ENCODE measurements at places on chromosomes 7 and 10.

DNA sequence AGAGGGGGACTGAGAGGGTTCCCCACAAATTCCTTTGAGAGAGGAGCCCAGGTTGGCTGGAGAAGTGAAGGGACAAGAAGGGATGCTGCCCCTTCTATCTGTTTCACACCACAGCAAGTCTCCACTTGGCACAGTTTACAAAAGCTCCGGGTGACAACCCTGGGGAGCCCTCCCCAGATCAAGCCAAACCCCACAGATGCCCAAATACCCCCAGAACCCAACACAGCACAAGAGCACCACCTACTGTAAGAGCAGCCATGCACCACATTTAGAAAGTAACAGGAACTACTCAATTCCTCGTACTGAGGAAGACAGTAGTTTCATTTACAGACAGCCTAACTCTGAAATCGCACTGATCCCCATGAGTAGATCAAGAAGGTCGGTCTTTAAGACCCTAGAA is 67.8 kb upstream of the ATP6V0A4 start:
- DNase-seq, result peak; percentile 25

- DNase-seq, result no peak
These were observed 118.9 kb downstream of the LRRC18 start for GRCh38 chr10:48820699-48821098.

GRCh38 chr7:66639773-66640172 is 11.1 kb downstream of the KCTD7 start:
- no peak for DNase-seq

GRCh38 chr7:51021906-51022570 is 239.3 kb upstream of the GRB10 start:
- DNase-seq, result no peak

- DNase-seq, result no peak
These were observed 4.4 kb upstream of the LUC7L2 start for GRCh38 chr7:139355320-139355719.

- no peak for DNase-seq
These were observed 9.6 kb downstream of the ETV1 start for GRCh38 chr7:13979671-13980435.

DNA sequence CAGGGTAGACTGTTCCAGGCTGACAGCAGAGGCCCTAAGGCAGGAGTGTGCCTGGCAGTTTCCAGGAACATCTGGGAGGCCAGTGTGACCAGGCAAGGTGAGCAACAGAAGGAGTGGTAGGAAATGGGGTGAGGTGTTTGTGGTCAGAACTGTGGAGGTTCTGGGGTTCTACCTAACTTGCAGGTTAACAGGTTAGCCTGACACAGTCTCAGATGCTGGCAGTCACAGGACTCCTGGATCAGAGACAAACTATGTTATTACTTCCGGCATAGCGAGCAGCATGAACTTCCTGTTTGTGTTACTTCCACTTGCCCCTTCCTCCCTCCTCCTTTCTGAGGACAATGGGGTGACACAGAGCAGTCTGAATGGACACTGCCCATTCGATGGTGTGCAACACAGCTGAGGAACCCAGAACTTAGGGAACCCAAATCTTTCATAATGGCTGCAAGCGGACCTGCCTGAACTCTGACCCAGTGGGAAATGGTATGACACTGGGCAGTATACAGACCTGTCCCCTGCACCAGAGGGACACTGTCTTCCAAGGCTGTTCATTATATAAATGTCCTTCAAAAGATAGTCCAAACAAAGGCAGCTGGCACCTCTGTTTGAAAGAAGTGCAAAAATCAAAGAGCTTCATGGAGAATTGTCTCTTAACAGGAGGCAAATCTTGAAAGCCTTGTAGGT is 3.9 kb upstream of the SAR1A start:
- peak; percentile 52 for DNase-seq

GRCh38 chr10:34756584-34756983 is 58.5 kb downstream of the PARD3 start:
- no peak for DNase-seq

DNA sequence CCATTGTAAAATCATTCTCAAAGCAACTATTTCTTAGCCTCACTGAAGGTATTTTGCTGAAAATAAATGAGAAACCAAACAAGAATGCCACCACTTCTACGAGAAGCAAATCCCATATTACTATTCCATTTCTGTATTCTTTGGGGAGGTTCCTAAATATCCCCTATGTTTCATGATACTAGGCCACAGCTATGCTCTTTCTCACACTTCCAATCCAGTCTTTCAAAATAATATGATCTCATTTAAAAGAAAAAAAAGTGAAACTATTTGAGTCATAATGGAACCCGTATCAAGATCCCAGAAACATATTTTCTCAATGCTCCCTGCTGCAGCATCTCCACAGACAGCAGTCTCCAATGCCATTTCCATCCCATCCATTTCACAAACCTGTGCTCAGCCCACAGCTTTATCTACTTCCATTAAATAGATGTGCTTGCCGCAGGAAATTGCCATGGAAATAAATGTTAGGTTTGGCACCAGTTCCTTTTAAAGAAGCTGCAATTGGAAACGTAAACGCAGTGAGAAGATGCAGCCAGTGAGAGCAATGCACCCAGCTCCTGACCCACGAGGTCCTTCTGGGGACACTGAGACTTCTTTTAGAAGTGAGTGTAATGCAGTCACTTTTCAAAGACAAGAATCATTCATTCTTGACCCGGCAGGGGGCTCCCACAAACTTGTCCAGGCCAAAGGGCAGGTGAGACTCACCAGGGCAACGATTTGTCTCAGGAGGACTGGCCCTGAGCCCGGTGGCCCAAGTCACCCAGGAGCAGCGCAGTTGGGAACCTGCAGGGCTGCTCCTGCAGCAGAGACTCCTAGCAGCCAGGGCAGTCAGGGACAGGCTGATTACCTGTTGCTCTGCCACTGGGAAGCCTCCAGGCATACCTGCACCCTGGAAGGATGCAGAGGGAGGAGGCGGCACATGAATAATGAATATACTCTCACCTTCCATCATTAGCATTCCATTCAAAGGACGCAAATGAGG is 99.6 kb downstream of the C10orf90 start:
- no peak for DNase-seq

DNA sequence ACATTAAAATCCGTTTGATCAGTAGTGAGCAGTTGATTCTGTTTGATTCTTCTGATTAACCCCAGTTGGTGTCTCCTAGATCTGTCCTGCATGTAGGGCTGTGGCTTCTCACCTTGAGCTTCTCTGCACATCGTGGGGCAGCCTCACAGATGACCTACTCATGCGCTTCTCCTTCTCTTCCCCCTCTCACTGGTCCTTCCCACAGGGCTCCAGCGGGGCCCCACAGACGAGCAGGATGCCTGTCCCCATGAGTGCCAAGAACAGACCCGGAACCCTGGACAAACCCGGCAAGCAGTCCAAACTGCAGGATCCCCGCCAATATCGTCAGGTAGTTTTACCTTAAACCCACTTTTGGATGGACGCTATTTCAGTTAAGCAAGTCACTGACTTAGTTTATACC is 178.9 kb downstream of the ARHGAP21 start:
- no peak for DNase-seq

- no peak for DNase-seq
These were observed 78.4 kb downstream of the PDE1C start for GRCh38 chr7:31991846-31992245.

- no peak for DNase-seq
These were observed 173.4 kb downstream of the FAM107B start for GRCh38 chr10:14601326-14601725.

- DNase-seq, result no peak
These were observed 49.4 kb downstream of the NOD1 start for GRCh38 chr7:30429156-30429530.

- DNase-seq, result no peak
These were observed 472.8 kb upstream of the CELF2 start for GRCh38 chr10:10544890-10545289.

GRCh38 chr10:54796881-54797280 is 4.2 kb downstream of the PCDH15 start:
- no peak for DNase-seq

GRCh38 chr10:95814011-95814727 is 58.2 kb downstream of the ENTPD1 start:
- DNase-seq, result no peak

DNA sequence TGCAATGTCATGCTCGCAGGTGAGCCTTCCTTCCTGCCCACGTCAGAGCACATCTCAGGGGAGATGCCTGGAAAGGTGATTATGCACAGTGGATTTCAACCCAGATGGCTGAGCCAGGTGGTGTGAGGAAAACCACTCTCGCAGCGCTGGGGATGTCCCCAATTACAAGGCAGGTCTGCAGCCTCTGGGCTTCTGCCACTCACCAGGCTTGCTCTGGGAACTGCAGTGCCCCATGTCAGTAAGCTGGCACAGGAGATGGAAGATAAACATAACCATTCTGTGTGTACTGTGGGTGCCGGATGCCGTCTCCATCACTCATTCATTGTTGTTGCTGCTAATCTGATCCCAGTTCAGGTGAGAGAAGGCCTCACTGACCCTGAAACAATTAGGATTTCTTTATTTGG is 222.9 kb upstream of the PITRM1 start:
- DNase-seq, result no peak

DNA sequence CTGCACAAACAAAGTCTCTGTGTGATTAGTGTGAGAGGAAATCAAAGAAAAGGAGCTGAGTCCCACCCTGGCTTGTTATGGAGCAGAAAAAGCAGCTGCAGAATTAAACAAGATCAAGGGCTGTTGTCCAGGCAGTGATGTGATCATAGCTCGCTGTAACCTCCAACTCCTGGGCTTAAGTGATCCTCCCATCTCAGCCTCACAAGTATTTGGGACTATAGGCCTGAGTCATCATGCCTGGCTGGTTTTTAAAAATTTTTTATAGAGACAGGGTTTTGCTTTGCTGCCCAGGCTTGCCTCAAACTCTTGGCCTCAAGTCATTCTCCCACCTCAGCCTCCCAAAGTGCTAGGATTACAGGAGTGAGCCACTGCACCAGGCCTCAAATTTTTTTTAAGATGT is 88.9 kb downstream of the IPMK start:
- no peak for DNase-seq

GRCh38 chr7:151462306-151462779 is 22.4 kb upstream of the CRYGN start:
- no peak for DNase-seq

DNA sequence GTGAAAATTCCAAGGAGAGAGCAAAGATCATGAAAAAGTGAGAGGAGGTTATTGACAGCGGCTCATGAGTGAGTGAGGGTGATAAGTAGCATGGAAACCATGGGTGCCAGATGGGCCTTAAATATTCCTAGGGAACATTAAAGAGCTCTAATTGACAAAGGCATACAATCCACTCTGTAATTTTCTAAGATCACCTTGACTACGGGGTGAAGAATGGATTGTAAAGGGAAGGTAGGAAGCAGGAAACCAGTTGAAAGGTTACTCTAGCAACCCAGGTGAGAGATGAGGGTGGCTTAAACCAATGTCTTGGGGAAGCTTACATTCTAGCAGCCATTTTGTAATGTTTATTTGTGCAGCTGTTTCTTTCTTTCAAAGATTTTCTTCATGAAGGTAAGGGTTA is 75.7 kb downstream of the RSU1 start:
- DNase-seq, result no peak

- no peak for DNase-seq
These were observed 55.0 kb upstream of the VWDE start for GRCh38 chr7:12458520-12459131.

GRCh38 chr10:79178614-79179163 is 109.9 kb downstream of the ZMIZ1 start:
- DNase-seq, result no peak

DNA sequence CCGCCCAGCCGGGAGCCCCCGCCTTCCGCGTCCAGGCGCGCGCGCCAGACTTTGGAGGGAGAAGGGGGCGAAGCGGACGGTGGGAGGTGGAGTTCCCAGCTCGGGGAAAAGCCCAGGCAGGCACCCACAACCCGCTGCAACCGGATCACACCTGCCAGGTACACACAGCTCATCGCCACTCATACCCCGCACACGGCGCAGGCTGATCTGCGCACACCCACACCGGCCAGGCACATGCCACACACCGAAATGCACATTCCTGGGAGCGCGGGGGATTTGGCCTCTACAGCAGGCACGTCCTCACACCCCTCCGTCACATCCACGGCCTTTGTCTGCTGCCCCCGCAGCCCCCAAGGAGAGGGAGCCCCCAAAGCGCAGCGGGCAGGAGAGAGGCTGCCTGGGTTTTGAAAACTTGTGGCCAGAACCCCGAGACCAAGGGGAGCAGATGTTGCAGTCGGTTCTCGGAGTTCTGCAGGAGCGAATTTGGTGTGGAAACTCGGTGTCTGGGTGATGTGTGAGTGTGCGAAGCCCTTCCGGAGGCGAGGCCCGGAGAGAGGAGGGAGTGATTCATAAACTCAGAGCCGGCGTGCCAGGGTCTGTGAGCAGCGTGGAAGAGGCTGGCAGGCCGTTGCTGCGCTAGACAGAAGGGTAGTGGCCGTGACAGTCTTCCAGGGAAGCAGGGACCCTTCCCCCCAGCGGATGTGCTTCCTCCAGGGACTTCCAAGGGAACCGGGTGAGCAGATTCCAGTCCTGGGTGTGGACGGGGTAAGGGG is 734 bp downstream of the CHST3 start:
- no peak for DNase-seq

DNA sequence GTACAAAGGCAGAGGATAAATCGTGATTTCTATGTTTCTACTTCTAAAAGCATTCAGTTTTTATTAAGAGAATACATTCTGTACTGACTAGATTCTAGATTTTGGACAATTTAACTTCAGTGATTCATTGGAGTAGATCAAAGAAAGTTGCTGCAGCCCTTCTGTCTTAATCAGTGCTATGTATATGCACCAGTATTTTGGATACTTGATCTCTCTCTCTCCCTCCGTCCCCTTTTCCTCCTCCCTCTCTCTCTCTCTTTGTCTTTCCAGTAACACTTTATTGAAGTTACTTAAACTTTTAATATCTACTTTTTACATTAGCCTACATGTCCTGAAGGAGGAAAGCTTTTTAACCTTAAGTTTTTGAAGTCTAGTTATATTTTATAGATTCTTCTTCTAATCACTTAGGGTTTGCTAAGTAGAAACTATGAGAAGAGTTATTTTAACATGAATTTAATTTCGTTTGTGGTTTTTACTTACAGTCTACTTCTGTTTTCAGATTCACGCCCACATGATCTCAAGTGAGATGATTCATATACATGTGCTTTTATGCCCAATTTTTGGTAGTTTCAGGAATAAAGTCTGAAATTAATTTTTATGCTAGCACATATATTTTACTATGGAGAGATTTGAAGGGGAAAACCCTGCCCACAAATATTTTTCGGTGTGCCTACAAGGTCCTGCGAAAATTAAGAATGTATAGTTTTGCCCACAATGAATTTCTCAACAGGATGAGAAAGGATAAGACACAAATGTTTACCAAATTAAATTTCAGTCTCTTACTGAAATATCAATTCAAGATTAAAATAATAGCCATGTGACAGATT is 9.1 kb downstream of the MDFIC start:
- no peak for DNase-seq

DNA sequence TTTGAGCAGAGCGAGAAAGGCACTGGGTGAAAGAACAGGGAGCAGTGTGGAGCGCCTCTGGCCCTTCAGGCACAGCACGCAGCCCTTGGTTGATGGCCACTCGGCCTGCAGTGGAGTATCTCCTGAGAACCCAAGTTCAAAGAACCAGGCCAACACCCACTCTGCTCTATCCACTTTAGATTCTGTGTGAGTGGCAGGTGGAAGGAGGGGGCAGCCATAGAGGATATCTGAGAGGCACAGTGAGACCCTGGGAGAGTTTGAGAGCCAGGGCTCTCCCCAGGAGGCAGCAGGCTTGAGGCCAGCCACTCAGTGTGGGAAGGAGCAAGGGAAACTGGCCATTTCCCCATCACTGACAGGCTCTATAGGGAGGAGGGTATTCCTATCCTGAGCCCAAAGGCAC is 52.5 kb upstream of the PTN start:
- no peak for DNase-seq

GRCh38 chr7:114660126-114660486 is 245.5 kb downstream of the FOXP2 start:
- no peak for DNase-seq

Data from CD4-positive, alpha-beta T cell treated with Interferon gamma for 1 hour (primary cell).